ENCODE measurements at places on chromosomes 4 and X.

DNA sequence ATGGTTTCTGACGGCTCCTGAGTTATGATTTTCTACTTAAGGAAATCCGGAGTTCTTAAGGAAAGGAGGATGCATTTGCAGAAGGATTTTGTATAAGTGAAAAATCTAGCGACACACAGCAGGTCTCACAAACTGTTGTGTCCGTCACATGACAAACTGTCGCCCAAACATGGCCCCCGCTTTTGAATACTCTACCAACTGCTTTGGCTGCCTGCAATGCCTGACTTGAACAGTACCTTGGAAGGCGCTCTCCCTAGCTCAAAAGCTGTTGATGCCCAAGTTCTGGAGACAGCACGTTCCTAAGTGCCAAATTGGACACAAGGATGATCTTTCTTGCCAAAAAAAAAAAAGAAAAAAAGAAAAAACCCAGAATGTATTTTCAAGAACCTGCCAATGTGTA lies 103.2 kb downstream of the ENPP6 start:
- no peak for DNase-seq

DNA sequence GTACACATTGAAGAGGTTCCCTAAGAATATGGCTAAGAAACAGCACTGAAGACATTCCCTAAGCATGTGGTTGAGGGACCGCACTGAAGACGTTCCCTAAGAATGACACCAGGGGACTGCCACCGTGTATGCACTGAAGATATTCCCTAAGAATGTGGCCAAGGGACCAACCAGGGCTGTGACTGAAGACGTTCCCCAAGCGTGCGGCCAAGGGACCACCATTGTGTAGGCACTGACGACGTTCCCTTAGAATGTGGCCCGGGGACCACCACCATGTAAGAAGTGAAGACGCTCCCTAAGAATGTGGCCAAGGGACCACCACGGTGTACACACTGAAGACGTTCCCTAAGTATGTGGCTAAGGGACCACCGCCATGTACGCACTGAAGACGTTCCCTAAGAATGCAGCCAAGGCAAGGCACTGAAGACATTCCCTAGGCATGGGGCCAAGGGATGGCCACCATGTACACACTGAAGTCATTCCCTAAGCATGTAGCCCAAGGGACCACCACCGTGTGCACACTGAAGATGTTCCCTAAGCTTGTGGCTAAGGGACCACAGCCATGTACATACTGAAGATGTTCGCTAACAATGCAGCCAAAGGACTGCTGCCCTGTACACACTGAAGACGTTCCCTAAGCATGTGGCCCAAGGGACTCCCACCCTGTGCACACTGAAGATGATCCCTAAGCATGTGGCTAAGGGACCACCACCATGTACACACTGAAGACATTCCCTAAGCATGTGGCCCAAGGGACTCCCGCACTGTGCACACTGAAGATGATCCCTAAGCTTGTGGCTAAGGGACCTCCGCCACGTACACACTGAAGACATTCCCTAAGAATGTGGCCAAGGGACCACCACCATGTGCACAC lies 22.0 kb downstream of the DHRSX start:
- no peak for DNase-seq

DNA sequence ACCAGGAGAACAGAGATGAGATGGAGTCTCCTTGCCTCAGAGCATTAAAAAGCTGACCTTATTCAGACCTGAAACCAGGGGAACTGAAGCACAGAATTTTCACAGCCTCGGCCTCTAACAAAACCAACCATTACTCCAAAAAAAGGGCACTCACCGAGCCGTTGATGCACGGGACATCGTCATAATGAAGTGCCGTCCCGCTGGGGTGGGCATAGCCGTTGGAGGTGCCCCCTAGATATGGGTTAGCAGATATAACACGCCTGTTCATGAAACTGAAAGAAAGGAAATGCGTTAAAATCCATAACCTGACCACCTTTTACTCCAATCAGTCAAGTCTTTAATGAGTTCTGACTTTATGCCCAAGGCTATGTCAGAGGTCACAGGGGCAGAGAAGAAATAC lies 153.6 kb downstream of the AFAP1 start:
- DNase-seq = no peak

- no peak for DNase-seq
Measured at GRCh38 chr4:140866492-140867005, 110.4 kb upstream of the TBC1D9 start.

DNA sequence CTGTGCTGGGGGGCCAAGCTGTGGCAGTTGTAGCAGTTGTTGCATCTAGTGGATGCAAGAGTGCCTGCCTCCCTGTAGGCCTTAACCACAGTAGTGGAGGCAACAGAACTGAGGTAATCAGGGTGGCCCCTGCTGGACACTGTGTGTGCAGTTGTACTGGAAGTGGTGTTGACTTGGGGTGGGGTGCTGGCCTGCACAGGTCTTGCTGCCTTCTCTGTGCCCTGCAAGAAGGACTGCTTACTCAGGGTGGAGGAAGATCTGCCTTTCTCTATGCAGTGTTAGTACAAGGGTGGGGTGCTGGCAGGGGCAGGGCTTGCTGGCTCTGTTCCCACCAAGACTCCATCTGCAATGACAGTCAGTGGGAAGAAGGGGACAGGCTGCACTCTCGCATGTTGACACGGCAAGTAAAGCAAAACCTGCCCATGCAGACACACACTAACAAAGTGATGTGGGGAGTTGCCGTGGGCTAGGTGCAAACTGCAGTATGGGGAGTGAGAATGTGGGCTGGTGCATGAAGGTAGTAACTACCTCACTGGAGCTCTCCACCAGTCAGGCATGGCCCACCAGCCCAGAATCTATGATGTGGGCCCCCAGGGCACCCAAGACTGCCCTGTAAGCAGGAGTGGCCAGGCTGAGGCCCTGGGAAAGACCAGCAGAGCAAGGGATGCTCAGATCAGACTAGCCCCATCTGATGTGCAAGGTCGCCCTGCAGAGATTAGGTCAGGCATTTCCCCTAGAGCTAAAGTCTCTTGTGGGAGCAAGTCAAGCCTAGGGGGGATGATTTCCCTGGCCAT lies 594.9 kb downstream of the TECRL start:
- DNase-seq = no peak

GRCh38 chr4:154983714-154984113 lies 202.6 kb downstream of the RBM46 start:
- DNase-seq = no peak

- no peak for DNase-seq
Measured at GRCh38 chr4:110484767-110485166, 8.8 kb downstream of the ENPEP start.

GRCh38 chrX:121504153-121504552 lies 456.7 kb downstream of the GLUD2 start:
- no peak for DNase-seq

DNA sequence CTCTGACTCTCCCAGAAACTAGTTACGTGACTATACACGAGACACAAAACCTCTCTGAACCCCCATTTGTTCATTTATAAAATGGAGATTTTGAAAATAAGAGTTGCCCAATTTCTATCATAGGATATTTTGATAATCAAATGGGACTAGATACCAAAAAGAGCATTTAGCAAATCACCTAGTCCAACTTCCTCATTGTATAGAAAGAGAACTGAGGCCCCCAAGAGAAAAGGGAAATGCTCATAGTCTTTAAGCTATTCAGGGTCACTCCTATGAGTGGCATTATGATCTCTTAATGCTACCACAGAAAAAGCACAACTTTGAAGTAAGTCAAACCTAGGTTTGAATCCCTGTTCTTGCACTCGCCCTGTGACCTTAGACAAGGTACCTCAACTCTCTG lies 62.7 kb downstream of the BMP15 start:
- peak; percentile 89 for DNase-seq

DNA sequence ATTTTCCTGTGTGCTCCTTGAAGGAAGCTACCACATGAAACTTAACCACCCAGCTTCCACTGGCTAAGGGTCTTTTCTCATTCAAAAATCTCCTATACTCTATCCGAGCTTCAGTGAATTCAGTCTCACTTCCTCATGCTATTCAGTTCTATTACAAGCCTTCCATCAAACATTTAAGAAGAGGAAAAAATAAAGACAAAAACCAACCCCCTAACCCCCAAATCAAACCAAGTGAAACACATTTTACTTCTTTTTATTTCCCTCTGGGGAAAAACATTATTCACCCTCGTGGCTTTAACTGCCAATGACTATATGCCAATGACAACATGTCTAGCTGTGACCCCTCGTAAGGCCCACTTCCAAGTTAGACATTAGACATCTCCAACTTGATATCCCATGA lies 16.2 kb upstream of the WDR19 start:
- DNase-seq = peak; percentile 93

DNA sequence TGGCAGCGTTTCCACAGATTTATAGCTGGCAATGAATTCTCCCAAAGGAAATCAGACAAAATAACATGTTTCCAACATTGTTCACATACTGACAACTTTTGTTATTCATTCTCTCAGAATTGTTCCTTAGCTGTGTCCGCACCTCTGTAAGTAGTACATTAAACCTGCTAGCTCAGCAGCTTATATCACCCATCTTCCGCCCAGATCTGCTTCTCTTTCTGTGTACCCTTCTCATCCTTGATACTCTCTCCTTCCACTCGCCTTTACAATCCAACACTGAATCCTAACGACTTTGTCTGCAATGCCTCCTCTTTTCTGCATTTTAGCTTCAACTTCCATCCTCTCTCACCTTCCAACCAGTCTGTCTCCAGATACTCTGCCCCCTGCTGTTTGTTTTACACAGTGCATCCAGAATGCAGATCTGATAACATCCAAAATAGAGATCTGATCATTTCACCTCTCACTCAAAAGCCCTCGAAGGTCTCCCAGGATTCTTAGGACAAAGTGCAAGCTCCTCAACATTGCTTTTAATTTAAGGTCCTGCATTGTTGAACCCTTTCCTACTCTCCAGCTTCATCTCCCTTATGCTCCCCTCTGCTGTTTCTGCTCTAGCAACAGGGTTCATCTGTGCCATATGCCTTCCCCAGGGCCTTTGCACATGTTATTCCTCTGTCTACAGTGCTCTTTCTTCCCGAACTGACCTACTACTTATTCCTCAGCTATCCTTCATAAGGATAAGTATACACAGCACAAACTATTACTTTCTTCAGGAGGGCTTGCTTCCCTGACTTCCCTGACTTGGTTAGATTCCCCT lies 67.3 kb upstream of the VBP1 start:
- peak; percentile 71 for DNase-seq

DNA sequence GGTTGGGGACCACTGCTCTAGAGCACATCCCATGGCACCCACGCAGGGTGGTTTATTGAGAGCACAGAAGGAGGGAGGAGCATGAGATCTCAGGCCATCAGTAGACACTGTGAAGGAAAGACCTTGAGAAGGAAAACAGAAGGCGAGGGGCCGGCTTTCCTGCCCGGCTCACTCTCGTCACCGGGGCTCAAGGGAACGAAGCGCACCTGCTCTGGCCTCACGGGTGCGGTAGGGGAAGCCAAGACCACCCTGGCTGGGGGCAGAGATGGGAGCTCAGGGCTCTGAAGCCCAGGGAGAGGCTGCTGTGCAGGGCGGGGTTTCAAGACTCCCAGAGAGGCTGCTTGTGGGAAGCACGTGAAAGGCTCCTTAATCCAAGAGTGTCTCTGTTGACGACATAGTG lies 105.9 kb downstream of the TNIP2 start:
- no peak for DNase-seq

DNA sequence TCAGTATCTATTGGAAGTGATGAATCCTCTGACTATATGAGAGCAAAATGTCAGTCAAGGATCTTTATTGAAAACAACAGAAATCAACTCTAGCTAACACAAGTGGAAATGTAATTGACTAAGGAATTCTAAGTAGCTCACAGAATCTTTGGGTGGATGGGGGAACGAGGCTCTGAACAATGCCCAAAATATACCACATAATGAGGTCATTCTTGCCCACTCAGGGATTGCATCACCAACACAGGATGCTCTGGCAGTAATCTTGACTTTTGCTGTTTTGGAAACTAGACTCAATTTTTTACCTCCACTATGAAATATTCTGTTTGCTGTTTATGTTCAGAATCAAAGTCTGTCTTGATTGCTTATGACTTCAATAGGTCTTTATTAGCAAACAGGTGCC lies 127.4 kb upstream of the UNC5C start:
- no peak for DNase-seq

- DNase-seq = no peak
Measured at GRCh38 chrX:34521563-34521962, 135.5 kb downstream of the TMEM47 start.

GRCh38 chr4:159002950-159003349 lies 99.9 kb upstream of the RAPGEF2 start:
- no peak for DNase-seq

GRCh38 chr4:152605641-152606335 lies 69.9 kb upstream of the FBXW7 start:
- DNase-seq = no peak

DNA sequence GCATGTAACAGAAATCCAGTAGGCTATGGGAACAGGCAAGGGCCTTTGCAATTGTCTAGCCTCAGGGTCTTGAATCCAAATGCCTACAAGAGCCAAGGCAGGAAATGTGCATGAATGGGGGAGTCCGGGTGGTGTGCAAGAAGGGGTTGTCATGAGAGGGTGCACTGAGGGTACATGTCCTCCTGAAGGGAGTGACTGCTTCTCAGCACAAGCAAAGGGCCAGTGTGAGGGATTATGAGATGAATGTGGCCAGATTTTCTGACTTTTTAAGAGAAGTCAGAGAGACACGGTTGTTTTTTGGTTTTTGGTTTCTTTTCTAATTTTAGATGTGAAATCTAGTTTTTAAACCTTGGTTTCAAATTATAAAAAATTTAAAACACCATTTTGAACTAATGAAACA lies 76.5 kb upstream of the LSM6 start:
- DNase-seq = no peak

GRCh38 chrX:119728487-119728886 lies 29.9 kb upstream of the SOWAHD start:
- DNase-seq = peak; percentile 51

- no peak for DNase-seq
Measured at GRCh38 chrX:39811376-39811775, 286.4 kb downstream of the BCOR start.

- DNase-seq = no peak
Measured at GRCh38 chr4:152185786-152186550, 349.9 kb downstream of the FBXW7 start.

GRCh38 chr4:3783693-3784306 lies 17.6 kb downstream of the ADRA2C start:
- DNase-seq = no peak

DNA sequence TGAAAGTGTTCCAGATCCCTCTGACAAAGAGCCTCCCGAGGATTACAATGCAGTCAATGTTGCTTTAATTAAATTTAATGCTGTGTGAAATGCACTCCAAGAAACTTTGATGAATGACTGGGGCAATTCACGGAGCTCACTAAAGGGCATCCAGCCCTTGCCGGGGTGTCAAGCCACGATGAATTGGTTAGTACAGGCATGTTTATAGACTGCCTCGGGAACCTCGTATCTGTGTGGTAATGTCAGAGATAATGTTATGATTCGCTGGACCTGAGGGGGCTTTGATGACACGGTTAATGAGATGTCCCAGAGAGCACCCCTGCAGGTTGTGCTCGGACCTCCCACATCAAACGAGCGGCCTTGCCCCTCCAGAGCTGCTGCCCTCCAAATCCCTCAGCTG lies 428.8 kb downstream of the NKX6-1 start:
- no peak for DNase-seq

- DNase-seq = no peak
Measured at GRCh38 chrX:19204636-19205035, 82.4 kb upstream of the ADGRG2 start.

GRCh38 chrX:2484721-2485648 lies 15.8 kb downstream of the DHRSX start:
- no peak for DNase-seq

GRCh38 chrX:67781132-67781531 lies 237.3 kb downstream of the AR start:
- no peak for DNase-seq

GRCh38 chr4:158782551-158783360 lies 13.9 kb downstream of the FNIP2 start:
- DNase-seq = no peak
